ENCODE measurements at places on chromosomes 7 and 10.
A peak's percentile ranks its signal among the peaks of the same experiment; 100 is the strongest.

GRCh38 chr7:137828456-137828855 lies 18.3 kb downstream of the DGKI start:
- DNase-seq = no peak

GRCh38 chr7:1669954-1670893 lies at the start of gene ELFN1:
Gene ELFN1 (plus strand): TSS chr7:1670277. CDS start chr7:1744597, 74,320 bp downstream.
- no peak for DNase-seq

GRCh38 chr7:121005996-121006584 lies 17.6 kb downstream of the CPED1 start:
- DNase-seq = no peak

GRCh38 chr10:60977161-60978122 lies 33.5 kb upstream of the RHOBTB1 start:
- DNase-seq = no peak

GRCh38 chr10:89278900-89279392 lies 22.9 kb upstream of the IFIT2 start:
- DNase-seq = no peak

GRCh38 chr10:110775020-110775375 lies 96.7 kb upstream of the PDCD4 start:
- no peak for DNase-seq

DNA sequence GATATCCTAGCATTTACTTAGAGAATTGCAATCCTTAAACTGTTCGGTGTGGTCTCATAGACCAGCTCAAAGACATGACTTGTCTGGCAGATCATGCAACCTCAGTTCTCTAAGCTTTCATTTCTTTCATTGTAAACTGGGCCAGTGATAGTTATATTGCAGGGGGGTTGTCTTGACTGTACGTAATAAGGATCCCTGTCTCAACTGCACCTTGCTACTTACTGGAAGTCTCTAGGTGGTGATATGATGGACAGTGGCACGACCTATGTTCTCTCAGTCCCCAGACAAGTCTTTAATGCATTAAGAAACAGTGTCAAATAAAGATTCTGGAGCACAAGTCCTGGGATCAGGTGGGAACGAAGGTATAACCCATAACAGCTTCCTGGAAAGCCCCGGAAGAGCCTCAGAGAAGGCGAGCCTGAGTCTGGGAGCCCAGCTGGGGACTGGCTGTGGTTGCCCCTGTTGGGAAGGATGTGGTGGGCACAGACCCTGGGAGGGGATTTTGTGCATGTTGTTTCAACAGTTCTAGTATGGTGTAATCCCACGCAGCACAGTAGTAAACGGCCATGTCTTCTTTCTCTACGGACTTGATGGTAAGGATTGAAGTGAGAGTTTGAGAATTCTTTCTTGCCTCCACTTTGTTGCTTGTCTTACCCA lies 26.0 kb upstream of the TARP start:
- no peak for DNase-seq

- DNase-seq = no peak
These were observed 110.6 kb downstream of the CCDC3 start for GRCh38 chr10:12890958-12891357.

DNA sequence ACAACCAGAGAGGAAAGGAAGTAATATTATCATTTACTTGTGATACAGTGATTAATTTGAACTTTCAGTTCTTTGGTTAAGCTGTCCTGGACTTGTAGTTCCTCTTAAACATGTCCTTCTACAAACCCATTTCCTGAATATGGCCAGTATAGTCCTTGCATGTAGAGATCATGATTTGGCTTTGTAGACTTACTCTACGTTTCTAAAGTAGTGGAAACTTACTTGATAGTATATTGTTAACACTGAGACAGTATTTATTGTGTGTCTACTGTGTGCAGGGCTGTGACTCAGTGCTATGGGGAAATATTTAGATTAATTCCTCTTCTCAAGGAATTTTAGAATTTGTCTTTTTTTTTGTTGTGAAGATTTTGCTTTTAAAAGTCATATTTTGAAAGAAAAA lies 109.5 kb downstream of the NRF1 start:
- DNase-seq = no peak

DNA sequence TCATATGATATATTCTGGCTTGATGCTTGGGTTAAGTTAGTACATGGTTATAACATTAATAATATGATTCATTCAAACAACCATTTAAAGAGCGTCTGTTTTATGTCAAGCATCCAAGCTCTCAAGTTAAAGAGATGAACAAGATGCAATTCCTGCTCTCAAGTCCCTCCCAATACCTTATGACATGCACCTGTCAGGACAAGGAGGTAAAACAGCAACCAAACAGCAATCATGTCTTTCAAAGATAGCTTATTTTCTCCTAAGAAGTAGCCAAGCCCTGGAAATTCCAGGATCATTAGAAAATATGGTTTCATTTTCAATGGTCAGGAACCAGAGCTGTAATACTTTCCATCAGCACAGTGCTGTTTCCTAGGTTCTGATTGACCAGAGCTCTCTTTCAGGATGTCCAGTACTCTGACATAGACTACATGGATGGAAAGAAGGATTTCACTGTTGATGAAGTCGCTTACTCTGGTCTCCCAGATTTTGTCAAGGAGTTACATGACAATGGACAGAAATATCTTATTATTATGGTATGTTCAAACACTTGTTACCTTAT lies 29.0 kb downstream of the MGAM2 start:
- no peak for DNase-seq

DNA sequence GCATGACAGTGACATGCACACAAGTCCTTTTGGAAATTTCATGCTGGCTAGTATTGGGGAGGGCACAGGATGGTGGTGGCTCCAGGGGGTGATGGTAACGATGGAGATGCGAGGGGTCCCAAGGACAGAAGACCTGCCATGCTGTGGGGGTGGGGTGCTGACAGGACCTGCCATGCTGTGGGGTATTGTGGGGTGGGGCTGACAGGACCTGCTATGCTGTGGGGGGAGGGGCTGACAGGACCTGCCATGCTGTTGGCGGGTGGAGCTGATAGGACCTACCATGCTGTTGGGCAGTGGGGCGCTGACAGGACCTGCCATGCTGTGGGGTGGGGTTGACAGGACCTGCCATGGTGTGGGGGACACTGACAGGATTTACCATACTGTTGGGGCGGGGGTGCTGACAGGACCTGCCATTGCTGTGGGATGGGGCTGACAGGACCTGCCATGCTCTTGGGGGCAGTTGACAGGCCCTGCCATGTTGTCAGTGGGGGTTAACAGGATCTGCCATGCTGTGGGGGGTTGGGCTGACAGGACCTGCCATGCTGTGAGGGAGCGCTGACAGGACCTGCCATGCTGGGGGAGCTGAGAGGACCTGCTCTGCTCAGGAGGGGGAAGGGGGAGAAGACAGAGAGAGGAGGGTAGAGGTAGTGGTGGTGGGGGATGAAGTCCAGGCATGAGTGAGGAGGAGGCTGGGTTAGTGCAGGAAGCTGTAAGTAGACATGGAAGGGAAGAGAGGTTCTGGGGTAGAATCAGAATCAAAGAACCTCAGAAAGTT lies 36.2 kb upstream of the RET start:
- peak; percentile 7 for DNase-seq
